ENCODE measurements at places on chromosomes 12 and 14. TPM values are rescaled to one million over a fixed set of nuclear protein-coding genes. Genes with fewer than 3 reads are reported as not detected.

RNF41 gene
- total RNA-seq: 51.4 TPM

MYH6 gene
- 1,823 TPM for total RNA-seq

P2RX2 gene
- total RNA-seq: not detected

DNA sequence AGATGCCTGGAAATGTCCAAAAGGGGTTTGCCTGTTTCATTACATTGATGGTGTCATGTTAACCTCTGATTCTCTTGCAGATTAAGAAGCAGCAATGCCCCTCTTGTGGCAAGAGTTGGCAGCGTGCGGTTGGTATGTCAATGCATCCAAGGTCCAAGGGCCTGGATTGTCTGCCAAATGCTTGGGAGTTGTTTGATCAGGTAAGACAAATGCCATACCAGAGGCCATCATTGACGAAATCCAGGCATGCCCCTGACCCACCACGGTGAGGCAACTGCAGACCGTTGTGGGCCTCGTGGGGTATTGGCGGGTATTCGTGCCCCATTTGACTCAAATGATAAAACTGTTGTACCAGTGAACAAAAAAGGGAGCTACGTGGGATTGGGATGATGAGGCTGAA lies 11.4 kb upstream of the RNASE12 start:
- H3K4me1 ChIP-seq: no peaks in the 10 kb centered on the region
- H3K4me3 ChIP-seq: no peak overlapping the region
- no peak overlapping the region for H3K27ac ChIP-seq
- H3K36me3 ChIP-seq: no peaks in the 10 kb centered on the region
- H3K27me3 ChIP-seq: no peaks in the 10 kb centered on the region

- DNase-seq: no peak
- H3K4me3 ChIP-seq: no peak overlapping the region
- H3K4me1 ChIP-seq: no peaks in the 10 kb centered on the region
- peaks cover 71% of the 10 kb centered on the region for H3K36me3 ChIP-seq
These were observed 37.3 kb downstream of the LRCOL1 start for GRCh38 chr12:132572801-132573760.

DNA sequence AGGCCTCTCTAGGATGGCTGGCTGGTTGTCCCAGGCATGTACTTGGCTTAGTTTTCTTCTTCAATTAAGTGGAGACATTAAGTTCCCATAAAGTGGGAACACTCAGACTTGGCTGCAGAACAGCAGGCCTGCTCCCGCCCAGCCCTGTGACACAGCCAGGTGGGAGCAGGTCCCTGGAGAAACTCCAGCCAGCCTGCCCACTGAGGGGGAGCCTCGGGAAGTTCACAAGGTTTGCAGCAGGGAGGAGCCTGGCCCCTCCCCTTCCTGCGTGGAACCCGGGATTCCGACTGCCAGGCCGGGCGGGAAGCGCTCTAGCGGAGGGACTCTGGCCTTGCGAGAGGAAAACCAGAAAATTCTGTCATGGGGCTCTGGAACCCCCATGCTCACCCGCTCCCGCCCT lies 98.3 kb upstream of the EVL start:
- H3K4me1 ChIP-seq: peaks cover 9% of the 10 kb centered on the region
- peaks cover 14% of the 10 kb centered on the region for H3K27me3 ChIP-seq
- no peak for DNase-seq
- no peak overlapping the region for H3K4me3 ChIP-seq
- H3K27ac ChIP-seq: no peak overlapping the region
- no peaks in the 10 kb centered on the region for H3K36me3 ChIP-seq

DNA sequence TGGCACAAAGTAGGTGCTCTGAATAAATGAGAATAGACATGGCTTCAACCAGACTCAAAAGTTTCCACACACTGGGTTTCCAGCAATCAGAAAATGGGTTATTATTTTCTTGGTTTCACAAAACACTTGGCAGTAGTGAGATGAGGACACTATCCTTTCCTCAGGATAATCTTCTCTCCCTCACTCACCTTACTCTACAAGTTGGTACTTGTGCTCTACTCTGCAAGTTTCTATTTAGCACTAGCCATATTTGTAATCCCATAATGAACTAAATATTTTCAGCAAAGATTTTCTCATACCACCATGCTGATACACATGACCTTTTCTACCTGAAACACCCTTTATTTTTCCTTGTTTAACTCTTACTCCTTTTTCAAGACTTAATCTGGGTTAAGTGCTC lies 137.7 kb downstream of the FOXA1 start:
- no peak overlapping the region for H3K4me3 ChIP-seq
- no peaks in the 10 kb centered on the region for H3K4me1 ChIP-seq
- no peak for DNase-seq
- no peaks in the 10 kb centered on the region for H3K36me3 ChIP-seq
- H3K27ac ChIP-seq: no peak overlapping the region

DNA sequence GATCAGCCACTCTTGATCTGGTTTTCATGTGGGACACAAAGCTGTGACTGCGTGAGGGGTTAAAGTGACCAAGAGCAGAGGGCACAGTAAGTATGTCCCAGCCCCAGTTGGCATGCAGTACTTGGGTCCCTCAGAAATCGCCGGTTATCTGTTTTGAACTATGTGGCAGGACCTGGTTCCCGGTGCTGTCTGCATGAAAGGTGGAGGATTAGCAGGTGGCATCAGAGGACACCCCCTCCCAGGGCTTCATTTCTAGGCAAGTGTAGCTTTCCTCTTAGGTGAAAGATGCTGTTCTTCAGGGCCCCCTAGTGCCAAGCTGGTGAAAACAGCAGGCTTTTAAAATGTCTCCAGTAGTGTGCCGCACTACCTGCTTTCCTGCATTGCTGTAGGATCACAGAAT lies 57.1 kb downstream of the ATG14 start:
- H3K4me1 ChIP-seq: peaks cover 27% of the 10 kb centered on the region
- peaks cover 37% of the 10 kb centered on the region for H3K36me3 ChIP-seq
- no peaks in the 10 kb centered on the region for H3K27me3 ChIP-seq
- no peak overlapping the region for H3K4me3 ChIP-seq

DNA sequence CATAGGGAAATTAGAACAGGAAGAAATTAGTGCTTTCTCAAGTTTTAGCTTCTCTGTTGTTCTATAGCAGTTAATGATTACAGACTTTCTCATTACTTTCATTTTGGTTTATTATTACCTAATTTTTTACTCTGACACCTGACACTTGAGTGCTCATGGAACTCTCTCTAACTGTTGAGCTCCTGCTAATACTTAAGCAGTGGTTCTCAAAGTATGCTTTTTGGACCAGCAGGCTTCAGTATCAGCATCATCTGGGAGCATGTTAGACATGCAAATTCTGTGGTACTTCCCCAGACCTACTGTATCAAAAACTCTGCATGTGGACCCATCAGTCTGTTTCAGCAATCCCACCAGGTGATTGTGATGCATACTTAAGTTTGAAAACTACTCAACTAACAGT lies 235.3 kb downstream of the CCDC91 start:
- no peak overlapping the region for H3K4me3 ChIP-seq
- no peaks in the 10 kb centered on the region for H3K27me3 ChIP-seq
- no peaks in the 10 kb centered on the region for H3K36me3 ChIP-seq
- peak overlapping the region; percentile 48 for H3K27ac ChIP-seq
- DNase-seq: no peak
- H3K4me1 ChIP-seq: peaks cover 14% of the 10 kb centered on the region
